Bone marrow (tissue), 2 donors: ENCODE measurements at places on chromosomes 5 and 9.

DNA sequence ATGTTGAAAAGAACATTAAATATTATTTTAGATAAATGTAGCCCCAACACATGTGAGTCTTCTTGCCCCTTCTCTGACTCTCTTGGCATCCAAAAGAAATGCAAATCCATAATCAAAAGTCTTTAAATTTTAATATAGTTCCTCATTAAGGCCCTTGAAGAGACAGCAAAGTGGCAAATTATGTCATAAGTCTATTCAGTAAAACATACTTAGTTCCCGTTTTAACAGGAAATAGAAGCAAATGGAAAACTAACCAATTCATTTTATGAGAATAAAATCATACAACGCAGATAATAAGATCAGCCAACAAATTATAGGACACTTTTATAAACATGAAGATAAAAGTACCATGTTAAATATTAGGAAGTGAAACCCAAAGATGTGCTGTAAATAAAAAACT is 20.1 kb upstream of the IFNB1 start:
- peak; percentile 46 for DNase-seq

GRCh38 chr9:133955821-133956411 is 36.2 kb downstream of the VAV2 start:
- DNase-seq: no peak

GRCh38 chr9:109640580-109641371 is 139.2 kb upstream of the PALM2AKAP2 start:
- DNase-seq: no peak

GRCh38 chr5:92944337-92944736 is 636.7 kb downstream of the NR2F1-AS1 start:
- DNase-seq: no peak

DNA sequence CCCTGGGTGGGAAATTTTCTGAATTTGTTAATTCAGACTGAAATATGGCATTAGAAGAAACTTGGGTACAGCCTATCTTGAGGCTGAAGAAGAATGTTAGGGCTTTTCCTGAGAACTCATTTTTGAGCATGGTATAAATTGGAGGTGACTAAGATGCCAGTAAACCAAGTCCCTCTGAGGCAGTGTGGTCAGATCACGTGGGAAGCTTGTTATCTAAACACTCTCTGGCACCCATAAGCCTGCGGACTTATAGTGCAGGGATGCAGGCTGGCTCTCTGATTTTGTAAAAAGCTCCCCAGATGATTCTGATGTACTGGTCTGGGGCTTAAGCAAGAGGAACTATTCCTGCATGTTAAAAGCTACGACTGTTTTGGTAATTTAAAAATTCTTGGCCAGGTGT is 34.3 kb downstream of the MTMR12 start:
- no peak for DNase-seq

DNA sequence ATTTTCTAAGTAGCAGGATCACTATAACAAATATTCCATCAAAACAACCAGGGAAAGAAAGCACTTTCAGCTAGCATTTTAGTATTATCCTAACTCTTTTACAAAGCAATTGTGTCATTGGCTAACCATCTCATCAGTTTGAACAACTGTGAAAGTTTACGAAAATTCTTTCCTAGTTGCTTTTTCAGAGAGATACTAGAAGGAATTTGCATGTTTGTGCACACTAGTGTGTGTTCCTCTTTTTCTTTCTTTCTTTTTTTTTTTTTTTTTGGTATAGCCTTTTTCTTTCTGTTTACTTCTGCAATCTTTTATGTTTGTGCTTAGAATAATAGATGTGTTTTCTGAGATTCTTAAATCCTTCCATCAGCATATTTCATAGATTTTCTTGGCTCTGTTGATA is 124.7 kb upstream of the SEMA6A start:
- DNase-seq: no peak

- no peak for DNase-seq
Measured at GRCh38 chr5:34620185-34620584, 35.9 kb upstream of the RAI14 start.

DNA sequence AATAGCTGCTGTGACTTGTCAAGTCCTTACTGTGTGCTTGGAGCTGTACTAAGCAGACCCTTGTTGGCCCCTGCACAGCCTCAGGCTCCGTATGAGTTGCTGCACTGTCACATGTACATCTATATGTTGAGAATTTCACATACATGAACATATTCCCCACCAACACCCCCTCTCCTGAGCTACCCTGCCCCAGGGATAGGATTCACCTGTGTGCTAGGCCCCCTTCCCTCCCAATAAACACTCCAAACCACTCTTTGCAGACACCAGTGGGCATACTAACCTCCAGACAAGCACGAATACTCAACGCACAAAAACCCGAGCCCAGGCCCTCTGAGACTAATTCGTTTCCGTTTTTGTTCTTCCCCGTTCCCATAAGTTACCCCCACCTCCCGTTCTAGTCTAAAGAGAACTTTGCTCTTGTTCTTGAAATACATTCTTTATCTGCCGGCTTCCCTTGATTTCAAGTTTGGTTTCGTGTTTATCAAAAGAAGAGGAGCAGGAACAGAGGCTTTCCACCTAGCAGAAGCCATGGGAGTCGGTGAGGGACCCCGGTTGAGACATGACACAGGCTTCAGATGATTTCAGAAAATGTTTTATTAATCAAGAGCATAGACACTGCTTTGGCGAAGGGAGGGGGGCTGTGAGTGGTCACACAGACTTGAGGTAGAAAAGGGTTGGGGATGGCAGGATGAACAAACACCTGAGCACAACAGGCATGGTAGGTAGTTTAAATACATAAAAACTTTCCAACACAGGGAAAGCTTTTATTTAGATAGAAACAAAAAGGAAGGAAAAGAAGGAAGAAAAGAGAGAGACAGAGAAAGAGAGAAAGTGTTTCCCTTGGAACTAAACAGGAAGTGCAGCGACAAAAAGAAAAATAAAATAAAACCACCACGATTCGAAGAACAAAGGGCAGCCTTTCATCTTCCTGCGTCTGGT is 3.4 kb downstream of the HAND1 start:
- no peak for DNase-seq

GRCh38 chr5:160342413-160342941 is 27.9 kb downstream of the C1QTNF2 start:
- DNase-seq: no peak

DNA sequence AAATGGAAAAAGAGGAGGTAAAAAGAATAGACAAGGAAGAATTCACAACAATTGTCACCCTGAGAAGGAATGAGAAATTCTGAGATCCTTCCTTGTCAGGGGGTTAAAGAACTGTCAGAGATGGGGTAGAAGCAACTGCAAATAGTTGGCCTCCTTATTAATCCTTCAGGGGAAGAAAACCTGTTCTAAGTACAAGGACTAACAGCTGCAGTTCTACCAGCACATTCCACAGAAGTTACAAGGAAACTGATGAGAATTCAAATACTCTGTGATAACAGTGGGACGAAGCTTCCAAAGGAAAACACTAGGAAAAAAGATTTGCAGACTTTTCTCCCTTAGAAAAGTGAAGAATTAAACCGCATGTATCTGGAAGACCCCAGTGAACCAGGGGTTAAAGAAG is 93.7 kb downstream of the OR2K2 start:
- DNase-seq: no peak

DNA sequence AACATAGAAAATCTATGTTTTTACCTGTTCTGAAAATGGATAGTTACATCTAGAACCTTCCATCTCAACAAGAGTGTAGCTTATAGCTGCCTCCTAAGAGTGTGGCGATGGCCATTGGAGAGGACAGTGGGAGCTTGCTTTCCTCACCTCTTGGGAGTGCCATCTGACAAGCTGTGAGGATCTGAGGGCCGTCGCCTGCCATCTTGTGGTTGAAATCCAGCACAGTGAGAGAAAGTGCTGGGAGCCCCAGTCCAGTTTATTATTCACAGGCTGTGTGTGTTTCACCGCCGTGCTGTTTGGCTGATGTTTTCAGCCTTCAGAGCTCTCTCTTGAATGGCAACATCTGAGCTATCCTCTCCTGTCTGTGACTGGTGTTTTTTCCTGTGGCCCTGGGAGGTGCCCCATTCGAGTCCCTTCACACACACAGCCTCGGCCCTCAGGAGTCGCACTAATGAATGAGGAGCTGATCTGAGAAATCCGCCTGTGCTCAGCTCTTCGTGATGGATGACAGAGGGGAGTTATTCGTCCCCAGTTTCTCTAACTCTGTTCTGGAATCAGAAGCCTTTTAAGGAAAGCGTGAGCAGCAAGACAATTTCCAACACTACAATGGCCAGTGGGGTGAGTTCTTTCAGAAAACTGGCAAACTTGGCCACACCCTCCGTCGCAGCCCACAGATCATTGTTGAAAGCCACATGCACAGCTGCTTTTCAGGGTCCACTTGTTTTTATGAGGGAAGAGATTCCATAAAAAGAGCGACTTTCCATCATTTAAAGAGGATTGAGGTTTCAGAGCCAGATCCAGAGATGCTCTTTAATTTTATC is 170.3 kb downstream of the PDZD2 start:
- peak; percentile 6 for DNase-seq

GRCh38 chr5:131769961-131770360 is 26.9 kb downstream of the FNIP1 start:
- no peak for DNase-seq

GRCh38 chr5:78886341-78887230 is 98.5 kb downstream of the ARSB start:
- DNase-seq: no peak

- no peak for DNase-seq
Measured at GRCh38 chr5:10699281-10699874, 61.7 kb downstream of the DAP start.

DNA sequence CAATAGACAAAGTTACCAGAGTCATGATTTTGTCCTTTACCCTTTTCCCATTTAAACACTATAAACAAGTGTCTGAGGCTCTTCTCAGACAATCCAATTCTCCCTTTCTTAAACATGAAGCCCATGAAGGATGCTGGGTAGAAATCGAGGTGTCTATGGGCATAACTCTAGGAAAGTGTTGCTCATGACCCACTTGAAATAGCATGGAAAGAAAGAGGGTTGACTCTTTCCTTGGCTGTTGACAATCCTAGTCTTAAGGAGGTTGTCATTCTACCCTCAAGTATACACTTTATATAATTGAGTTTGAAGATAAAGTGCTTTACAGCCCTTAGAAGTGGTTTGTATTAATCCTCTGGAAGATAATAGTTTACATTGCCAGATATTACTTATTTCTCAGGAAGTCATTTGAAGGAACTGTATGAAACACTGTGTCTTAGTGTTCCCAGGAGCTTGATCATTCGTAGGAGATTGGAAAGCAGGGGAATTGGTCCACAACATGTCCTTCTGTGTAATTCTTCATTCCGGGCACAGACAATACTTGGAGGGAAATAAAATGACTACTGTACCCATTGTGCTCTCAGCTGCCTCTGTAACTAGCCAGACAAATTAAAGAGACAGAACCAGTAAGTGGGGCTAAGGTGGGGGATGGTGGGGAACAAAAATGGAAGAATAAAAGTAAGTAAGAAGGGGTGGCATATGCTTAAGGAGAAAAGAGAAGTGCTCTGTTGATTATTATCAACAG is 1078.3 kb upstream of the DMAC1 start:
- DNase-seq: no peak

DNA sequence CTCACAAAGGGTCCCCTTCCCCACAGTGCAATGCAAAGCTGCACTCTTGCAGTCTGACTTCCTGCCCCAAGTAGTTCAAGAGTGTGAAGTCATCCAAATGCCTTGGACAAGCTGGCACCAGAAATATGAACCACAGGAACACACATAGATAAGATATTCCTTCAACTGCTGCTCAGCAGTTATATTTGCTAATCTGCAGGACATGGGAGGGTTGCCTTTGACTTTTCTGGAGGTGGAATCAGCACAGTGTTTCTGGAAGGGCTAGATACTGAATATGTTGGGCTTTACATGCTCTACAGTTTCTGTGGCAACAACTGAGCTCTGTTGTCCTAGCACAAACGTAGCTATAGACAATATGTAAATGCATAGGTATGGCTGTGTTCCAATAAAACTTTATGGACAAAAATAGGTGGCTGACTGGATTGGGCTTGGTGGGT is 96.7 kb upstream of the PCA3 start:
- no peak for DNase-seq
